ENCODE measurements at places on chromosomes 1 and 21.

- ATAC-seq: peak; percentile 67
Measured at GRCh38 chr1:64922336-64922735, 44.0 kb downstream of the JAK1 start.

DNA sequence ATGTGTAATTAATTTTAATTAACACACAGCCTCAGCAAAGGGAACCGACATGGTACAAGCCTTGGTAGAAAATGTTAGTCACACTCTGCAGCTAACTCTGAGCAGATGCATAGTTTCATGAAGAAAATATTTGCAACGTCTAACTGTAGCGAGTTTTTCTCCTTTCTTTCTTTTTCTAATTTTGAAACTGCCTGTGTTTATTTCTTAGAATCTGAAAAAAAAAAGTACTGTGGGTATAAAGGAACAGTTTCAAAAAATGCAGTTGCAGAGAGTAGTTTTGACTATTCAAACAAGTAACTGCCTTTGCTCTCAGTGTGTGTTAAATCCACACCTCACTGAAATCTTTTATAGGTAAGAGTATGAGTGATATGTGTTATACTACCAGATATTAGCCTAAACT, 149.9 kb upstream of the C1orf105 start:
- ATAC-seq: peak; percentile 68

GRCh38 chr1:35931446-35932157, 697 bp downstream of the AGO3 start:
- no peak for ATAC-seq

- ATAC-seq: no peak
Measured at GRCh38 chr1:117414943-117415342, 47.7 kb downstream of the MAN1A2 start.

GRCh38 chr21:35178827-35179226, 129.7 kb upstream of the RUNX1 start:
- peak; percentile 99 for ATAC-seq

Measured in activated CD4-positive, CD25-positive, alpha-beta regulatory T cell treated with anti-CD3 and anti-CD28 coated beads, Interleukin-2, amount 50 U/mL, for 24 hours (primary cell).